ENCODE measurements at places on chromosomes 12 and 14. TPM values are rescaled to one million over a fixed set of nuclear protein-coding genes. Genes with fewer than 3 reads are reported as not detected.

The MMP17 gene
- total RNA-seq, result 14.8 TPM

DNA sequence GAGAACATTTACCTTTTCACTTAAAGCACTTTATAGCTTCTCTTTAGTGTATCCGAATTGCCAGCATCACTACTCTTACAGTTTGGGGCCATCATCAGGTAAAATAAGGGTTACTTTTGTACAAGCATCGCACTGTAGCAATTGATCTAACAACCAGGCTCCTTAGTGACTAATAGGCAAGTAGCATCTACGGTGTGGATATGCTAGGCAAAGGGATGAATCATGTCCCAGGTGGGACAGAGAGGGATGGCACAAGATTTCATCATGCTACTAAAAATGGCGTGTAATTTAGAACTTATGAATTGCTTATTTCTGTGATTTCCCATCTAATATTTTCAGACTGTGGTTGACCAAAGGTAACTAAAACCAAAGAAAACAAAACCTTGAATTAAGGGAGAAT lies 582.3 kb downstream of the KCNH5 start:
- no peak for DNase-seq

The TGFB3 gene
- total RNA-seq, result 7.0 TPM

- no peak for DNase-seq
Observed at GRCh38 chr14:72742838-72743195, 151.1 kb downstream of the DPF3 start.

GRCh38 chr14:60482743-60483142 lies 3.1 kb downstream of the C14orf39 start:
- DNase-seq, result no peak

The HOTAIR gene
- not detected for total RNA-seq

The KLRB1 gene
- not detected for total RNA-seq

GRCh38 chr12:94769047-94769420 lies 118.7 kb upstream of the TMCC3 start:
- peak; percentile 74 for DNase-seq

- DNase-seq, result no peak
Observed at GRCh38 chr12:9342614-9343353, 134.6 kb upstream of the PZP start.

The L2HGDH gene
- total RNA-seq, result 5.5 TPM

The KRT5 gene
- total RNA-seq, result not detected

- DNase-seq, result no peak
Observed at GRCh38 chr14:89269404-89269803, 147.6 kb downstream of the FOXN3 start.

Measured in B cell (primary cell).